Stimulated activated CD4-positive, alpha-beta T cell treated with anti-CD3 and anti-CD28 coated beads, Interleukin-4, amount 100 ng/mL, for 1 hour (primary cell): ENCODE measurements at places on chromosomes 5 and 9.

DNA sequence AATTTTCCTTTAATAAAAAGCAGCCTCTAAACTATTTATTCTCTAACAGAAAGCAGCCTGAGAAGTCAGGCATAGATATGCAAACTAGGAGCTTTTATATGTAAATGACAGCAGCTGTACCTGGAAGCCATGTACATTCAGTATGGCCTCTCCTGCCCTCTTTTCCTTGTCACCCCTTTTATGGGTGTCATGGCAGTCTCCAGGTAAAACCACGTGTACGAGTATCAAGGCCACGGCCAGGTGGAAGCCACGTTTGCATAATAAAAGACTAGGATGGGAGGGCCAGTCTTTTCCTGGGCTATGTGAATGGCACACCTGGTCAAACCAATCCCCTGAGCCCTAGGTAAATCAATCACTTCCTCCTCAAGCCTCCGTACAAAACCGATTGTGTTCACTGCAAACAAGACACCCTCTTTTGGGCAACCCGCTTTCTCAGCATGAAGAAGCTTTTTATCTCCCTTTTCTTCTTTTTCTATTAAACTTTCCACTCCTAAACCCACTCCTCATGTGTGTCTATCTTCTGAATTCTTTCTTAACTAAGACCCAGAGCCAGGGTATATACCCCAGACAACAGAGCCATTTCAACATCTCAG is 419.5 kb upstream of the CTNND2 start:
- no peak for DNase-seq

DNA sequence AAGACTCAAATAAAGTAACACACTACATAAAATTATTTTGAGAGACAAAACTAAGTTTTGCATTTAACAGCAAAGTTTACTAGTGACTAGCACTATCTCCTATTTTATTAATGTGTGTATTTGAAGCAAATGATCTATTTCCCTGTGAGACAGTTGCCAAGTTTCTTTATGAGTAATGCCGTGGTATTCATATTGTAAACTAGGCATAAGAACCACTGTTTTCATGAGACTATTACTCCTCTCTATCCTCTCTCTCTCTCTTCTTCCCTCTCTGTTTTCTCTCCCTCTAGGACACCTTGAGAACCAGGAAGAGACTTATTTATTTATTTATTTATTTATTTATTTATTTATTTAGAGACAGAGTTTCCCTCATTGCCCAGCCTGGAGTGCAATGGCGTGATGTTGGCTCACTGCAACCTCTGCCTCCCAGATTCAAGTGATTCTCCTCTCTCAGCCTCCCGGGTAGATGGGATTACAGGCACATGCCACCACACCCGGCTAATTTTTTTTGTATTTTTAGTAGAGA is 61.1 kb downstream of the MLANA start:
- no peak for DNase-seq

- no peak for DNase-seq
These were observed 39.8 kb upstream of the PTCH1 start for GRCh38 chr9:95556521-95556920.

- no peak for DNase-seq
These were observed 15.5 kb upstream of the FAM120AOS start for GRCh38 chr9:93468763-93469456.

GRCh38 chr5:178981381-178981780 is 13.7 kb downstream of the GRM6 start:
- DNase-seq = no peak

DNA sequence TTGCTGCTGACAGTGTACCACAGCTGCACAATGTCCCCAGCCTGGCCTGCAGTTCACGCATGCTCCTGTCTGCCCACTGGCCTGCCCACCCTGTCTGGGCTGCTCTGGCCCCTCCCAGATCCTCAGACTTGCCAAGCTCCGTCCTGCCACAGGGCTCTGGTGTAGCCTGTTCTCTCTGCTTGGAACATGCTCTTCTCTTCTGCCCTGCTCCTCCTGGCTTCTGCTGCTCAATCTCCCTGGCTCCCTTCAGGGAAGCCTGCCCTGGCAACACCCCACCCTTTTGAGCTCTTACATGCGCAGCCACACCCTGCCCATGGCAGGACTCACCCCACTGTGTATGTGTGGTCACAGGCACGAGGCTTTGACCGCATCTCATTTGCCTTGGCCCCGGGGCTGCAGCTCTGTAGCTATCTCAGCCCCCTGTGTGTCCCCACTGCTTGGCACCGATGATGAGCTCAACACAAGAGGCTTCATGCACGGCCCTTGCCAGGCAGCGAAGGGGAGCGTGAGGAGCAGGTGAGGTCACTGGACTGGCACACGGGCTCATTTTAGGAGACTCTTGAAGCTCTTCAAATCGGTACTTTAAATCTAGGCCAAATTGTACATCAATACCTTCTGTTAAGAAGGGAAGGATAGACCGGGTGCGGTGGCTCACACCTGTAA is 20.4 kb upstream of the BRD3 start:
- no peak for DNase-seq

- no peak for DNase-seq
These were observed 34.8 kb downstream of the TMEM252 start for GRCh38 chr9:68505681-68506409.

GRCh38 chr5:140213370-140213983 is 38.5 kb downstream of the CYSTM1 start:
- DNase-seq = no peak

- no peak for DNase-seq
These were observed 14.6 kb downstream of the PLEKHG4B start for GRCh38 chr5:106587-106986.

GRCh38 chr5:140175367-140176030 is 511 bp downstream of the CYSTM1 start:
- DNase-seq = peak; percentile 61

DNA sequence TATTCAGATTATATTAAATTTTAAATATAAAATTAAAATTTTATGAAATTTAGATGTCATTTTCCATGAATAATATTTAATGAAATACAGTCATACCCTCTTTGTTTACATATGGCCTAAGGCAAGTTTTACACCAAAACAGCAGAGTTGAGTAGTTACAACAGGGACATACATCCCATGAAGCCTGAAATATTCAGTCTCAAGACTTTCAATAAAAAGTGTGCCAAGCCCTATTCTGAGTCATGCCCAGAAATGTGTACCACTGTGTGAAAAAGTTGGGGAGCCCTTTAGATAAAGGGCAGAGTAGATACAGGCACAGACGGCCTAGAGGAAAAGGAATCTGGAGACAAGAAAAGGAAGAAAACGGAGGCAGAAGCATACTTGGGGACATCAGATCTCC is 261.3 kb downstream of the SGCD start:
- no peak for DNase-seq
